ENCODE measurements at places on chromosomes 11 and 22. TPM values are rescaled to one million over a fixed set of nuclear protein-coding genes. Genes with fewer than 3 reads are reported as not detected.

The GTSE1 gene
- 0.29 TPM for polyA plus RNA-seq

The OR52A1 gene
- polyA plus RNA-seq: not detected

The ANO3 gene
- polyA plus RNA-seq: 0.01 TPM

The GLYAT gene
- 0.29 TPM for polyA plus RNA-seq

DNA sequence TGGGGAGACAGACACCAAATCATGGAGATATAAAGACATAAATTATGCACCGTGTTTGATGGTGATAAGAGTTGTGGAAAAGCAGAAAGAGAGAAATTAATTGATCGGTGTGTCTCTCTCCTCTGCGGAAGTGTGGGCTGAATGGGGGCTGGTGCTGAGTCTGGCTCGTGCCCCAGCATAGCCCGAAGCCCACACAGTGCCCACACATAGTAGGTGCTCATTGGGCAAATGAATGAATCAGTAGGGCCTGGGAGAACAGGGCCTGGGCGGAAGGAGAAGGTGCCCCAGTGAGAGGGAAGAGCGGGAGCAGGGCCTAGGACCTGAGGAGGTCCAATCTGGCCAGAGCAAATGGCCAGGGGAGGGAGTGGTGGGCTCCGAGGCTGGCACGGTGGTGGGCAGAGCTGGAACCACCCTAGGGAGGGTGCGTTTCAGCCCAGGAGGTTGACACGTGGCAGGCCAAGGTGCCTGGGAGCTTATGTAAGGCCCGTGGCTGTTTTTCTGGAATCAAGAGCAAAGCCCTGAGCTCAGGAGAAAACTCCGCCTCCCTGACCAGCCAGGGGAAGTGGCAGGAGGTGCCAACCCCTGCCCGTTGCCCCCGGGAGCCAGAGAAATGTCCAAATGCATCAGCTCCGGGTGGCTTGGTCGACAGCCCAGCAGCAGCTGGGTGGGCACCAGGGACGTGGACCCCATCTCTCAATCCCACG lies 2.1 kb upstream of the CACNA1I start:
- no peak overlapping the region for H3K4me3 ChIP-seq
- peaks cover 11% of the 10 kb centered on the region for H3K27me3 ChIP-seq
- no peak overlapping the region for H3K27ac ChIP-seq
- no peaks in the 10 kb centered on the region for H3K36me3 ChIP-seq

DNA sequence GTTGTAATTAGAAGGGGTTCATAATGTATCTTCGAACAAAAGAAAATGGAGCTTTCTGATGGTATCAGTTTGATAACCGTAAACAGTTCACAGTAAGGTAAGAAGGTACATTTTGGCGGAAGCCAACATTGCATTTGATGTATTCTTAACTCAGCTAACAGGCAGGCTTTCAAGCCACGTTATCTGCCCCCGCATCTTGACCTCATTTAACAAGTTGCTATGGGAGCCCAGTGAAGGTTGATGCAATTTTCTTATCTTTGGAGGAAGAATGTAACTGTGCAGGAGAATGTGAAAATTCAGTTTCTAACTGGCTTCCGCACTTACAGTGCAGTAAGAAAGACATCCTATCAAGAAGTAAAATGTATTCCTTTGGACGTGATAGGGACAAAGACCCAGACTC lies 110.6 kb downstream of the ETS1 start:
- no peak for DNase-seq
- H3K4me1 ChIP-seq: peaks cover 97% of the 10 kb centered on the region
- no peak overlapping the region for H3K4me3 ChIP-seq
- peaks cover 76% of the 10 kb centered on the region for H3K36me3 ChIP-seq
- no peak overlapping the region for H3K27ac ChIP-seq
- no peaks in the 10 kb centered on the region for H3K27me3 ChIP-seq
